Left renal cortex interstitium (tissue), 4 donors: ENCODE measurements at places on chromosomes 1 and 21. TPM values are rescaled to one million over a fixed set of nuclear protein-coding genes. Genes with fewer than 3 reads are reported as not detected.

DNA sequence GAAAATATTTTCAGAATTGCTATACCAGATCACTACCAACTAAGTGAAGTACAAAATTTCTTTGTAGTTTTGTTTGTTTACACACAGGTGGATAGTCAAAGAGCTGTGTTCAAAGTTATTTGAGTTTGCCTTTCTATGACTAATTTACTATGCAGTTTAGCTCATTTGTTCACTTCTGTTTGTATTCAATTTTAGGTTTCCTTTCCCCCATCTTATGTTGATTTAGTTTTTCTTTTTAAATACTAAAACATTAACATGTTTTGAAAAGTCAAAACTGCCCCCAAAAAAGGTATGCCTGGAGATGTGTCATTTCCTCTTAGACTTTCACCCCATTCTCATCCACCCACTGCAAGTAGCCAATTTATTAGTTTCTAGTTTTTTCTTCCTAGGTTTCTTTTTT lies 18.7 kb upstream of the RIPPLY3 start:
- no peak for DNase-seq

DNA sequence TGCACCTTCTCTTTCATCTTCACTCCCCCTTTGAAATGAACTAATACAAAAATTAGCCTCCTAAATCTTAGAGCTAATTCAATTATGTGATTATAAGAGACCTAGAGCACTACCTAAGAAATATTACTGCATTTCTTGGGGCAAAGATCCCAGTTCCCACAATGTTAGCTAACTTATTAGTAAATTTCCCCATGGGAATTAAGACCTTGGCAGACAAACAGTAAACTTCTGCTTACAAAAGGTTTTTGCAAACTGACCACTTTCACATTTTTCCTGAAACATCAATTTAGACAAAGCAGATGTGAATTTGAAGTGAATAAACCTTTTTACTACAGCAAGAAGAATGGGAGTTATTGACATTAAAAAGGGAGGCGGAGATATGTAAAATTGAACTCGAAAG lies 34.6 kb upstream of the LHX8 start:
- no peak for DNase-seq

DNA sequence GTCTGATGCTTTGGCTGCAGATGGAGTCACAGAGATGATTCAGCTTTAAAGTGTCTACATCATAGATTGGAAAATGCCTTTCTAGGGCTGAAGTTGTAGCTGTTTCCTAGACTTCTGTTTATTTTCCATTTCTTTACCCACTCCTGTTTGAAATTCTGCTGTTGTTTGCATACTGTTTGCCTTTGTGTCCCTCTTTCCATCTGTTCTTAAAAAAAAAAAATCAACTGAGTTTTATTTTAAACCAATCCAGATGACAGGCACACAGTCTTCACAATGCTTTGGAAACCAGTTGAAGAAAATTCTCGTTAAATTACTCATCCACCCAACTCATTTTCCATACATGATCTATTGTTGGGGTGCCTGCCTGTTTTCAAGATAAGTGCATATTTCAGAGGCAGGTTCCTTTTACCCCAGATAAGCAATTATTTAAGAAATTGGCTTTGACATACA lies 245.9 kb downstream of the DISC1 start:
- DNase-seq = no peak

Gene TNFRSF8
- polyA plus RNA-seq = 0.28 TPM

Gene PODN
- polyA plus RNA-seq = 2.7 TPM

DNA sequence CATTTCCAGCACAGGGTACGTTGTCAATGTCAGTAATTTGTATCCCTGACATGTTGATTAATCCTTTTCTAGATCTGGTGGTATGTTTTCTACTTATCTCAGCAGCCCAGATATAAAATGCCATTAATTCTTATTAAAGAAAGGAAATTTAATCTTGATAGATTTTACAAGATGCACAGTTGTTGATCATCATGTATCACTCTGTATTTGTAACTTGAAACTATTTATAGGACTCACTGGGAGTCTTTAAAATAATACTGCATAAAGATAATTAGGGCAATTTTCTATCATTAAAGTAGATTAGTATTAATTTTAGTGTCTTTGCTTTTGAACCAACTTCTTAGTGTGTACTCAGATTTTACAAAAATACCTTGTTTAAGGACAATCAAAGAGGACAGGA lies 84.9 kb downstream of the GREM2 start:
- no peak for DNase-seq

DNA sequence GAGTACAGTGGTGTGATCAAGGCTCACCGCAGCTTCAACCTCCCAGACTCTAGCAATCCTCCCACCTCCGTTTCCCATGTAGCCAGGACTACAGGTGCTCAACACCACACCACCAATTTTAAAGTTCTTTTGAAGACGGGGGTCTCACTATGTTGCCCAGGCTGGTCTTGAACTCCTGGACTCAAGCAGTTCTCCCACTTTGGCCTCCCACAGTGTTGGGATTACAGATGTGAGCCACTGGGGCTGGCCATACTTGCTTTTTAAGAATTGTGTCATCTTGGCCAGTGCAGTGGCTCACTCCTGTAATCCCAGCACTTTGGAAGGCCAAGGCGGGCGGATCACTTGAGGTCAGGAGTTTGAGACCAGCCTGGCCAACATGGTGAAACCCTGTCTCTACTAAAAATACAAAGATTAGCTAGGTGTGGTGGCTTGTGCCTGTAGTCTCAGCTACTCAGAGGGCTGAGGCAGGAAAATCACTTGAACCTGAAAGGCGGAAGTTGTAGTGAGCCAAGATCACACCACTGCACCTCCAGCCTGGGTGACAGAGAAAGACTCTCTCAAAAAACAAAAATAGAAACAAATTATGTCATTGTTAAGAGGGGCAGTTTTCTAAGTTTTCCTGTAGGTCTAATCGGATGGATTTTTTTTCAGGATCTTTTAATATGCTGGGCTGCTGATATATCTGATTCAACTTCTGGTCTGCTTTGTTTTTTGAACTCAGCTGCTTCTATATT lies 18.7 kb downstream of the AK4 start:
- no peak for DNase-seq

DNA sequence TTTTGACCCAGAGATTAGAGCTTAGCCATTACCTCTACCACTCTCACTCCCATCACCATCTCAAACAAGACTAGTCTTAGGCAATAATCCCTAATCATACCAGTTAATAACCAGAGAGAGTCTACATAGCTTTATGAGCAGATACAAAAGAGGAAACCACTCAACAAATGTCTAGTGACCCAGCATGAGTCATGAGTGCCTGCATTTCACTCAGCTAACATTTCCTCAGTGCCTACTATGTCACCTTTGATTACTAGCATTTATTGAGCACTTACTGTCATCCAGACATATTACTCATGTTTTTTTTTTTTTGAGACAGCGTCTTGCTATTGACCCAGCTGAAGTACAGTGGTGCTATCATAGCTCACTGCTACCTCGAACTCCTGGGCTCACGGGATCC lies 35.9 kb upstream of the GALNT2 start:
- no peak for DNase-seq
